ENCODE measurements at places on chromosomes 16 and 17.

GRCh38 chr17:48047113-48047740, 932 bp upstream of the NFE2L1 start:
- no peak for DNase-seq

DNA sequence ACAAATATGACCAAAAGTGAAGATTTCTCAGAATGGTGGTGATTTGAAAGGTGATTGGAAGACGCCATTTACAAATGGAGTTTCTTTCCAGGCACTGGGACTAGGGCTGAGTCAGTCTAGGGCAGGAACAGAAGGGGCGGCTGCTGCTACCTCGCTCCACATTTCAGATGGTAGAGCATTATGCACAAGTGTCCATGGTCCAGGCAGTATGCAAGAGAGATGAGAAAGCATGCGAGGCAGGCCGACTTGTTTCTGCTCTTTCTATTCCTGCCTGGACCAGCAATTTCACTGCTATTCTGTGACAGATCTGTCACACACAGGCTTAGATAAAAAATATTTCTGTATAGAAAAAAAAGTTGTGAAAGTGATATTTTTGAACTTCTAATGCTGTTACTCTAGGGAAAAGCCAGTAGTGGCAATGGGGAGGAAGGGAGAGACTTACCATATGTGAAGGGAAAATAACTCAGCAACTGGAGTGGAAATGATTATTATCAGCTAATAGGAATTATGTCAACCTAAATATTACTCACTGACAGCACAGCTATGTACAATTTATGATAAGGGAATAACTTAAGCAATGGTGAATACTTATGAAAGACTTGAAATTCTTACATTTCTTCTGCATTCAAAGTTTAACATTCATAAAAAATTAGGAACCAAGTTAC, 134.7 kb upstream of the NETO2 start:
- DNase-seq = no peak

GRCh38 chr16:4087099-4087885, 28.9 kb downstream of the ADCY9 start:
- no peak for DNase-seq

DNA sequence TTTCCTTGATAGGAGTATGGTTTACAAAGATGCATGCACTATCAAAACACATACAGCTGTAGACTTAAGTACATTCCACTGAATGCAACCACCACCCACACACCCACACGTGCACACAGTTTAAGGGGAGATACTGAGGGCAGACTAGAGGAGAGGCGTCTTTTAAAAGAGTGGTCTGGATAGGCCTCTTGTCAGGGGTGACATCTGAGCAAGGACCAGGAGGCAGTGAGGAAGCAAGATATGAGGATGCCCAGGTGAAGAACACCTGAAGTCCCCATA, 12.6 kb downstream of the MPHOSPH6 start:
- DNase-seq = no peak

GRCh38 chr17:60293580-60294335, 98.2 kb downstream of the USP32 start:
- no peak for DNase-seq
